ENCODE measurements at places on chromosomes 4 and X.
A peak's percentile ranks its signal among the peaks of the same experiment; 100 is the strongest.

DNA sequence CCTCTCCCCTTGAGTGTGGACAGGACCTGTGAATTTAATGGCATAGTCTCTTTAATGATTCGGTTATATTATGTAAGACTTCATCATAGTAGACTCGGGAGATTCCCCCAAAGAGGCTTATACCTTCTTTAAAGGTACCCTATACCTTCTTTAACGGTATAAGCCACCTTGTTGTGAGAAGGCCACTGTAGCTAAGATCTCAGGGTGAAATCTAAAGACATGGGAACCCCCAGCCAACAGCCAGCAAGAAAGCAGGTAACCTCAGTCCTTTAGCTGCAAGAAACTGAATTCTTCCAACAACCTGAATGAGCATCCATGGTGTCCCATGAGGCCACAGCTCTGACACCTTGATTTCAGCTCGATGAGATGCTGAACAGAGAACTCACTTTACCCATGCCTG is 931 bp downstream of the DDX60 start:
- DNase-seq = no peak

DNA sequence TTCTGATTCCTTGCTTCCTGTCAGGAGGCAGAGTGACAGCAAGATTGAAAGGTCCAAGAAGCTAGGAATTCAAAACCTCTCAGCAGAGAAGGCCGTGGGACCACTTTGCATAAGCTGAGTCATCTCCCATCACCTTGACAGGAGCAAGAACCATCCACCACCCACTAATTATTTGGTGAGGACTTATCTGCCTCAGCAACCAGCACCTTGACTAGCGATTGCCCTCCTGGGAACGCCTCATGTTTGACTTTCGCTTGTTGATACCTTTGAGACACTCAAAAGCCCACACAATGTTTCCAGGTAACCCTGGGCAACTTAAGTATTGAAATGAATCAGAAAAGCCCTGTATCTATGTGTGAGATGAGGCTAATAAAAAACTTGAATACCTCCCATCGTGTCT is 233.5 kb upstream of the GYPA start:
- no peak for DNase-seq

GRCh38 chr4:171203425-171203824 is 609.8 kb upstream of the GALNTL6 start:
- DNase-seq = no peak

DNA sequence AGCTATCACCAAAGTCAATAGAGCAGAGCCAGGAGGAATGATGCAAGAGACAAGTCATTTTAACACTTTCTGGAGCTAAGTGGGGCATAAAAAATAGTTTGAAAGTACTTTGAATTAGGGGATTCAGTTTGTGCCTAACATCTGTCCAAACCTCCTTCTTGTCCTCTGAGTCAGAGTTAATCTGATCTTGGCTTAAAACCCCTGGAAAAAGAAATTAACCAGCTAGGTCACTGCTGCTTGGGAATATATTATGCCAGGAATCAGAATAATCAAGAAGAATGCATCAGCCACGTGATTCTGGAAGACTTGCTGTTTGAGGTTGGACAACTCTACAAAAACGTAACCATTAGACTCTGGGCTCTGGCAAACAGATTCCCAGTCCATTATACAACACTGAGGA is 45.3 kb upstream of the EDA2R start:
- DNase-seq = no peak

GRCh38 chrX:133563705-133564104 is 148.4 kb upstream of the GPC4 start:
- DNase-seq = no peak

GRCh38 chr4:23685471-23685870 is 204.4 kb downstream of the PPARGC1A start:
- no peak for DNase-seq

- peak; percentile 78 for DNase-seq
Measured at GRCh38 chr4:25810461-25811373, 52.1 kb downstream of the SEL1L3 start.

DNA sequence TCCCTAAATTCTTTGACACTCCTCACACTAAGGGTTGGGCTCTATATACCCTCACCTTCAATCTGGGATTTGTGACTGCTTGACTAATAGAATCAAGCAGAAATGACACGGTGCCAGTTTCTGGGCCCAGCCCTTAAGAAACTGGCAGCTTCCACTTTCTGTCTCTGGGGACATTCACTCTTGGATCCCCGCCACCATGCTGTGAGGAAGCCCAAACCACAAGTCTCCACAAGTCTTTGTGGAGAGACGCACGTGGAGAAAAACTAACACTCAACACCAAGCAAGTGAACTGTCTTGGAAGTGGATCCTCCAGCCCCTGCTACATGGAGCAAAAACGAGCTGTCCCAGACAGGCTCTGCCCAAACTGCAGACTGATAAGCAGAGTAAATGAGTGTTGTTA is 1.1 kb upstream of the EDNRA start:
- no peak for DNase-seq

Data from spinal cord (tissue), 10 donors.